ENCODE measurements at places on chromosomes 4 and X.

- no peak for DNase-seq
Measured at GRCh38 chrX:41025926-41026701, 59.1 kb upstream of the USP9X start.

DNA sequence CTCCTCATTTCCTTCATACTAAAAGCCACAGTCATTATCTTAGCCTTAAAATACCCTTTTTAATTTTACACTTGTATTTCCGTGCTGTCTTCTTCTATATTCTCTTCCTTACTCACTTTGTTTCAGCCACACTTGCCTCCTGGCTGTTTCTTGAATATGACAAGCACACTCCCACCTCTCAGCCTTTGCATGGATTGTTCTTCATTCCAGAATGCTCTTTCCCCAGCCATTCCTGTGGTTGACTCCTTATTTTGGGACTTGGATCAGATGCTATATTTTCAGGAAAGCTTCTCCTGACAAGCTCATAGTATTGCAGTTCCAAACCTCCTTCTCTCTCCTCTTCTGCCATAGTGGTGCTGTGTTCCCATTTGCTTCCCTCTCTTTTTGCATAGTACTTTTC is 291.3 kb downstream of the PDHA2 start:
- DNase-seq, result no peak

GRCh38 chrX:45198706-45199105 is 2.0 kb downstream of the DIPK2B start:
- no peak for DNase-seq

- DNase-seq, result no peak
Measured at GRCh38 chrX:9907645-9908387, 59.3 kb upstream of the CLDN34 start.

DNA sequence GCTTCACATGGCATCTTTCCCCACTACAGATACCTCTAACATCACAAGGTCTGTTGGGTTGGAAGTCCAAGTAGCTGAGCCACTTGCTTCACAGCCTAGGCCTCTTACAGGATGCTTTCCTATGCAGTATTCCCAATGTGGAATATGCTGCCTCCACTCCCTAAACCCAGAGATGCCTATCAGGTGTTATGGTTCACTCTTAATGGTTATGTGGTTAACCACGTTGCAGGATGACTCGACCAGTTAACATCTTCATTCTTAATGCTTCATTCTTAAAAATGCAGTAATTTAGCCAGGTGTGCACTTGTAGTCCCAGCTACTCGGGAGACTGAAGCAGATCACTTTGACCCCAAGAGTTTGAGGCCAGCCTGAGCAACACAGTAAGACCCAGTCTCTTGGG is 24.2 kb downstream of the HAUS3 start:
- DNase-seq, result no peak

DNA sequence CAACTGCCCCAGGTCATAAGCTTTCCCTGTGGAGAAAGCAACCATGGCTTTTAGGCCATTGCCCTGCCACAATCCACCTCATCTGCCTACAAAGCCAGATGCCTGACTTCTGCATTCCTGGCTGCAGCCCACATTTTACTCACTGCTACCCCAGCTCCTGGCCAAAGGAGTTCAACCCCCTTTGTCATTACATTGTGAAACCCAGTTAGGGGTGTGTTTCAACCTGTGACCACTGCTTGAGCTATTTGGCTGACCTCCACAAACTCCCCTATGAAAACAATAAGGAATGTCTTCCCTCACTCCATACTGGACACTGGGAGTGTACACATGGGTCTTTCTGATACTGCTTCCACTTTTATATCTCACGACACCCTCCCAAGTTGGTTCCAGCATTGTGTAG is 589.2 kb downstream of the SH3BGRL start:
- no peak for DNase-seq

- DNase-seq, result no peak
Measured at GRCh38 chrX:45240301-45240700, 39.6 kb upstream of the DIPK2B start.

- DNase-seq, result no peak
Measured at GRCh38 chr4:101556842-101557241, 209.5 kb upstream of the PPP3CA start.

DNA sequence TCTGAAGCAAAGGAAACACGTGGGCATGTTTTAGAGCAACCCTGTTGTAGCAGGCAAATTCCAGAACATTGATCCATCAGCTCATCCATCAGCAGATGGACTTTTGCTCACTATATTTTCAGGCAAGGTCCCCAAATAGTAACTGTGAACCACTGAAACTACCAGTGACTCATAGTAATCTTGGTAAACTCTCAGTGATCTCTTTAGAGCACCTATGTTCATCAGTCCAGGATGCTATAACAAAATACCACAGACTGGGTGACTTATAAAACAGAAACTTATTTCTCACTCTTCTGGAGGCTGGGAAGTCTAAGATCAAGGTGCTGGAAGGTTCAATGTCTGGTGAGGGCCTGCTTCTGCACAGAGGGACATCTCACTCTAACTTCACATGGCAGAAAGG is 28.9 kb upstream of the BTC start:
- no peak for DNase-seq

Data from activated CD4-positive, CD25-positive, alpha-beta regulatory T cell treated with anti-CD3 and anti-CD28 coated beads, Interleukin-2, amount 50 U/mL, for 16 hours (primary cell).